ENCODE measurements at places on chromosomes 16 and 17. TPM values are rescaled to one million over a fixed set of nuclear protein-coding genes. Genes with fewer than 3 reads are reported as not detected.

NTN1 gene
- 0.78 TPM for polyA plus RNA-seq

GRCh38 chr17:57369509-57369945, 113.2 kb downstream of the MSI2 start:
- peaks cover 52% of the 10 kb centered on the region for H3K4me1 ChIP-seq
- H3K27ac ChIP-seq, result peak overlapping the region; percentile 75
- peaks cover 4% of the 10 kb centered on the region for H3K36me3 ChIP-seq
- H3K27me3 ChIP-seq, result no peaks in the 10 kb centered on the region
- DNase-seq, result no peak

DNA sequence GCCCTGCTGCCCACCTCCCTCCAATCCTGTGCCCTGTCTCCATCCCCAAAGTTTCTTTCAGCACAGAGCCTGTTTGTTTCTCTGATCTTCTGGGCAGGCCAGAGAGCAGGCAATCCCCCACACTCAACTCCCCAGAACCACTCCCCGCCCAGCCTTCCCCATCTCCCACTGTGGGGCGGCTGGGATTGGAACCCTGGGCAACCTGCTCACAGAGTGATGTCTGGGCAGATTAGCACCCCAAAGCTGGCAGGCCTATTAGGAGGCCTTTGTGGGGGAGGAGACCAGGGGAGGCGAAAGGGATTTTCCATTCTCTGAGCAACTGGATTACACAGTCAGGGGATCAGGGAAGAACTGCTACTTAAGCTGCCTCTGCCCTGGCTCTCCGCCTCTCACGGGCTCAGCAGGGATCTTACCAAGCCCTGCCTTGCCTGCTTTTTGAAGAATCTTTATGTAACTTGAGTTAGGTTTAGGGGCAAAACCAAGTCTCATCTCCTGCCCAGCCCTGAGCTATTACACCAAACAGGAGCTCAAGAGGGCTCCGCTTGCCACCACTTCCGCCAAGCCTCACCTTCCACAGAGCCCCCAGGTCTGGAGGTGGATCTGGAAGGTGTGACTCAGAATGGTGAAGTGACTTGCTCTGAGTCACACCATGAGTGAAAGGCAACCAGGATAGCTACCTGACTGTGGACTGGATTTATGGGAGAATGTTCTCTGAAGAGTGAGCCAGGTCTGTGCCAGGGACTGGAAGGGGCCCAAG, 16.0 kb upstream of the LHX1 start:
- H3K4me1 ChIP-seq, result no peaks in the 10 kb centered on the region
- H3K4me3 ChIP-seq, result no peak overlapping the region
- no peak for DNase-seq
- H3K27ac ChIP-seq, result no peak overlapping the region

- H3K27me3 ChIP-seq, result 0 out of 2 replicates have a peak, but pooled peaks cover 2% of the 10 kb centered on the region
- H3K36me3 ChIP-seq, result no peaks in the 10 kb centered on the region
- no peak overlapping the region for H3K27ac ChIP-seq
- no peak for DNase-seq
- no peak overlapping the region for H3K4me3 ChIP-seq
Observed at GRCh38 chr17:58189436-58190146, 2.9 kb upstream of the EPX start.

CD300A gene
- polyA plus RNA-seq, result 32.1 TPM

TMEM92 gene
- polyA plus RNA-seq, result 0.66 TPM

GRCh38 chr17:76182016-76182764, 41.1 kb upstream of the FOXJ1 start:
- H3K27me3 ChIP-seq, result no peaks in the 10 kb centered on the region
- peak overlapping the region; percentile 24 for H3K27ac ChIP-seq
- H3K36me3 ChIP-seq, result no peaks in the 10 kb centered on the region
- H3K4me3 ChIP-seq, result no peak overlapping the region
- DNase-seq, result peak; percentile 94
- H3K4me1 ChIP-seq, result peaks cover 30% of the 10 kb centered on the region

KRTAP9-8 gene
- not detected for polyA plus RNA-seq

- H3K27ac ChIP-seq, result no peak overlapping the region
- H3K4me3 ChIP-seq, result no peak overlapping the region
- H3K36me3 ChIP-seq, result no peaks in the 10 kb centered on the region
- H3K4me1 ChIP-seq, result peaks cover 4% of the 10 kb centered on the region
Observed at GRCh38 chr16:31409433-31409832, 16.3 kb downstream of the ITGAD start.

DNA sequence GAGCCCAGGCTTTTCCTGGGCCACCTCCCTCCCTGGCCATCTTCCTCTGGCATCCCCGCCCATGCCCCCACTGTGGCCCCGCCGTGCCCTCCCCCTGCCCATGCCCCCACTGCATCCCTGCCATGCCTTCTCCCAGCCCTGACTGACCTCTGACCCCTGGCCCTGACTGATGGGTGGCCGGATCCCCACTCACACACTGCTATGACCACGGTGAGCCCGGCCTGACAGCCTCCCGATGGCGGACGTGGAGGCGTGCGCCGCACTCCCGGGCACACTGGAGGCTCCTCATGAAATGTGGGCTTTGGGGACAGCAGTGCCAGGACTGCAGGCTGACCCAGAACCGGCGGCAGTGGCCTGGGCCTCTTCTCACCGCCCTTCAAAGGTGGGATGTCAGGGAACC, 10.6 kb upstream of the C1QTNF8 start:
- no peak overlapping the region for H3K4me3 ChIP-seq
- no peaks in the 10 kb centered on the region for H3K27me3 ChIP-seq
- H3K36me3 ChIP-seq, result no peaks in the 10 kb centered on the region
- H3K4me1 ChIP-seq, result no peaks in the 10 kb centered on the region
- H3K27ac ChIP-seq, result no peak overlapping the region

DNA sequence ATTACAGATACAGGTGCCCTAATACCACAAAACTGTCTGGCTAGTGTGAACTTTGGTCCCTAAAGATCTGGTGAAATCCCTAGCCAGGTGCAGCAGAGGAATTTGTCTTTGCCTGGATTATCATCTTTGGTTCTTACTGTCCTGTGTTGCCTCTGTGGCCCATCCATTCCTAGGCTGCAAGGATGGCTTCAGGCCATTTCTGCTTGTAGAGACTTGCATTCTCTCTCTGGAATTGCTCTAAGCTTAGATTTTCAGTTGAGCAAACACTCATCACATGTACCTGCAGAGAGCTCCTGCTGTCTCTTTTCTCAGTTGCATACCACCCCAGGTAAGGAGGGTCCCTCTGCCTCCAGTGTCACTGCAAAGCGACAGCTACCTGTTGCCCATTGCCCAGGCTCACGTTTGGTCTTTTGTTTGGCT, 114.9 kb downstream of the PRKCA start:
- no peak overlapping the region for H3K4me3 ChIP-seq
- no peaks in the 10 kb centered on the region for H3K36me3 ChIP-seq
- no peak for DNase-seq

DNA sequence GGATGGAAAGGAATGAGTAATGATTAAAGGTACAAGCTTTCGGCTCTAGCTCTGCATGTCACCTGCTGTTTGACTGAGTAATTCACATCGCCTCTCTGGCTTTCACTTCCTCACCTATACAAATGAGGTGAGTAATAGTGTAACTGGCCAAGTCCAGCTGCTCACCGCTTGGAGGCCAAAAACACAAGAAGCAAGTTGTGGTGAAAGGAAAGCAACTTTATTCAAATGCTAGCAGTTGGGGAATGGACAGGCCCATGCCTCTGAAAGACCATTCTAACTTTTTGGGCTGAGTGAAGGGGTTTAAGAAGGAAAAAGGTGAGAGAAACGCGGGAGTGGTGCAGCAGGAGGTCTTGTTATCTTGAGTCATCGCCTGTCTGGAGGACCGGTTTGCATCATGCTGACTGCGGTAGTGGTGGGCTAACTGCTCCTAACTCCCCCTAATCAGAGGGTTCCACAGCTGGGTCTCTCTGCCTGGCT, 45.7 kb upstream of the CSNK2A2 start:
- H3K27me3 ChIP-seq, result no peaks in the 10 kb centered on the region
- peak overlapping the region; percentile 52 for H3K4me3 ChIP-seq
- peak overlapping the region; percentile 81 for H3K27ac ChIP-seq
- DNase-seq, result peak; percentile 91

- no peak overlapping the region for H3K4me3 ChIP-seq
- DNase-seq, result no peak
- H3K4me1 ChIP-seq, result peaks cover 7% of the 10 kb centered on the region
- H3K27ac ChIP-seq, result no peak overlapping the region
Observed at GRCh38 chr17:19494961-19495806, 38.5 kb upstream of the SLC47A1 start.

LGALS9 gene
- 142 TPM for polyA plus RNA-seq

GRCh38 chr16:82023206-82023605, 11.8 kb upstream of the HSD17B2 start:
- no peaks in the 10 kb centered on the region for H3K27me3 ChIP-seq
- H3K27ac ChIP-seq, result no peak overlapping the region
- no peaks in the 10 kb centered on the region for H3K36me3 ChIP-seq
- DNase-seq, result no peak

GAS7 gene
- 20.9 TPM for polyA plus RNA-seq

DNA sequence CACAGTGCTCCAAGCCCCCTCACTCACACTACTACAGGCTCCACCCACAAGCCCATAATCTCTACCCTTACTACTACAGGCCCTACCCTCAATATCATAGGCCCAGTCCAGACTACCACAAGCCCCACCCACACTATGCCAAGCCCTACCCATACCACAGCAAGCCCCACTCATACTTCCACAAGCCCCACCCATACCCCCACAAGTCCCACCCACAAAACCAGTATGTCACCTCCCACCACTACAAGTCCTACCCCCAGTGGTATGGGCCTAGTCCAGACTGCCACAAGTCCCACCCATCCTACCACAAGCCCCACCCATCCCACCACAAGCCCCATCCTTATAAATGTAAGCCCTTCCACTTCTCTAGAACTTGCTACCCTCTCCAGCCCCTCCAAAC, 13.8 kb downstream of the RIPOR1 start:
- H3K4me3 ChIP-seq, result no peak overlapping the region
- peaks cover 9% of the 10 kb centered on the region for H3K4me1 ChIP-seq
- no peaks in the 10 kb centered on the region for H3K27me3 ChIP-seq
- no peak for DNase-seq
- no peak overlapping the region for H3K27ac ChIP-seq

RUNDC3A gene
- not detected for polyA plus RNA-seq

DNA sequence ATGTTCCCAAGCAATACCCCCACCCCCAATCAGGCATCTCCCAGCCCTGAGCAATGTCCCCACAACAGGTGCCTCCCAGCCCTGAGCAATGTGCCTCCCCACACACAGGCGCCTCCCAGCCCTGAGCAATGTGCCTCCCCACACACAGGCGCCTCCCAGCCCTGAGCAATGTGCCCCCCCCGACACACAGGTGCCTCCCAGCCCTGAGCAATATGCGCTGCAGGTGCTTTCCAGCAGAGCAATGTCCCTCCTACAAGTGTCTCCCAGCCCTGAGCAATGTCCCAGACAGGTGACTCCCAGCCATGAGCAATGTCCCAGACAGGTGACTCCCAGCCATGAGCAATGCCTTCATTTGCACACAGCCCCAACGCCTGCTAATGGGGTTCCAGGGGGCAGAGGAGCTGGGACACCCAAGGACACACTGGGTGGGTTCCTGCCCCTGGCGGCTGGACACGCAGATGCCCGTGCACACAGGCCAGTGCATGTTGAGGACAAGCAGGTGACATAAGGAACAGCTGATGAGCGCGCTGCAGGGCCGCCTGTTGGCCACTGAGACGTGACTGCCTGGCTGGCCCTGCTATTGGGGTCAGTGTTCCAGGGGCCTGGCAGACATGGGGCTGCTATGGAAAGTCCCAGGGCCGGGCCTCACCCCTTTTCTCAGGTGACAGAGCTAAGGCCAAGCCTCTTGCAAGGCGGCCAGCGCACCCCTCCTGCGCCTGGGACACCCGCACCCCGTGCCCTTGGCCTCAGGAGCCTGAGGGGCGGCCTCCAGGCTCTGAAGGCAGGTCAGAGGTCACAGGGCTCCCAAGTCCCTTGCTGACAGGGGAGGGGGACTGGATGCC, 26.9 kb upstream of the PABPN1L start:
- H3K27me3 ChIP-seq, result no peaks in the 10 kb centered on the region
- DNase-seq, result no peak
- no peak overlapping the region for H3K27ac ChIP-seq
- H3K4me3 ChIP-seq, result no peak overlapping the region
- no peaks in the 10 kb centered on the region for H3K4me1 ChIP-seq
- peaks cover 4% of the 10 kb centered on the region for H3K36me3 ChIP-seq

CLEC10A gene
- not detected for polyA plus RNA-seq

HOXB6 gene
- not detected for polyA plus RNA-seq

DNA sequence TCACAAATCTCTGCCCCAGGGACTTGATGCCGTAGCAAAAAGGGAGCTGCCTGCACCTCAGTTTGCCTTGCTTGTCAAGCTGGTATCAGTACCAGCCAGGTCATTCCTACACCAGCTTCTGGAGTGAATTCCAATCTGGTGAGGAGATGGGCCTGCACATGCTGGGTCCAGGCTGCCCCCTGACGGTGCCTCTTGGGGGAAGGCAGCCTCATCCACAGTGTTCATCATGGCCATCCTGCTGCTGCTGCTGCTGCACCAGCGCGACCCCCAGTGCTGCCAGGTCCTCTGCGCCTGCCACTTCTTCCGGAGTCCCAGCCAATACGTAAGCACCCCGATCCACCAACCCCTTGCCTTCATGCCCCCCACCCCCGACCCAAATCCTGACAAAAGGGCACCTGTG, 8.3 kb downstream of the MRPL27 start:
- no peak overlapping the region for H3K27ac ChIP-seq
- peaks cover 21% of the 10 kb centered on the region for H3K36me3 ChIP-seq
- H3K4me1 ChIP-seq, result no peaks in the 10 kb centered on the region
- H3K4me3 ChIP-seq, result no peak overlapping the region

C16orf74 gene
- polyA plus RNA-seq, result 10.5 TPM

- no peaks in the 10 kb centered on the region for H3K4me1 ChIP-seq
- no peaks in the 10 kb centered on the region for H3K27me3 ChIP-seq
- H3K36me3 ChIP-seq, result peaks cover 20% of the 10 kb centered on the region
- H3K27ac ChIP-seq, result no peak overlapping the region
Observed at GRCh38 chr17:56943505-56944125, 17.2 kb downstream of the COIL start.

KRTAP9-4 gene
- not detected for polyA plus RNA-seq

- no peaks in the 10 kb centered on the region for H3K36me3 ChIP-seq
- H3K27me3 ChIP-seq, result peaks cover 11% of the 10 kb centered on the region
- peak within 1 kb of the TSS; percentile 54 for H3K4me3 ChIP-seq
- peaks cover 3% of the 10 kb centered on the region for H3K4me1 ChIP-seq
- no peak within 1 kb of the TSS for H3K27ac ChIP-seq
Observed at GRCh38 chr17:7650509-7651096, at the start of gene ATP1B2. ATP1B2 (plus strand) TSS chr17:7650926; CDS start chr17:7651519, 593 bp downstream.

SLC5A11 gene
- not detected for polyA plus RNA-seq

GRCh38 chr17:51745993-51746392, 412.5 kb downstream of the CA10 start:
- H3K4me3 ChIP-seq, result no peak overlapping the region
- no peaks in the 10 kb centered on the region for H3K27me3 ChIP-seq
- no peak for DNase-seq
- no peaks in the 10 kb centered on the region for H3K36me3 ChIP-seq
- no peaks in the 10 kb centered on the region for H3K4me1 ChIP-seq

GRCh38 chr16:11712122-11712521, 30.5 kb downstream of the TXNDC11 start:
- H3K27me3 ChIP-seq, result no peaks in the 10 kb centered on the region
- no peak overlapping the region for H3K4me3 ChIP-seq
- peaks cover 13% of the 10 kb centered on the region for H3K4me1 ChIP-seq
- no peak for DNase-seq
- H3K27ac ChIP-seq, result no peak overlapping the region

GRCh38 chr16:85980686-85981085, 81.7 kb downstream of the IRF8 start:
- H3K36me3 ChIP-seq, result no peaks in the 10 kb centered on the region
- H3K27me3 ChIP-seq, result no peaks in the 10 kb centered on the region

MAPT gene
- polyA plus RNA-seq, result not detected

Measured in GM12878 (cell line).